Pancreas (tissue), 10 donors: ENCODE measurements at places on chromosomes 5 and 9. TPM values are rescaled to one million over a fixed set of nuclear protein-coding genes. Genes with fewer than 3 reads are reported as not detected.
A peak's percentile ranks its signal among the peaks of the same experiment; 100 is the strongest.

NUTM2G gene
- not detected for total RNA-seq

GARNL3 gene
- 2.3 TPM for total RNA-seq

DNA sequence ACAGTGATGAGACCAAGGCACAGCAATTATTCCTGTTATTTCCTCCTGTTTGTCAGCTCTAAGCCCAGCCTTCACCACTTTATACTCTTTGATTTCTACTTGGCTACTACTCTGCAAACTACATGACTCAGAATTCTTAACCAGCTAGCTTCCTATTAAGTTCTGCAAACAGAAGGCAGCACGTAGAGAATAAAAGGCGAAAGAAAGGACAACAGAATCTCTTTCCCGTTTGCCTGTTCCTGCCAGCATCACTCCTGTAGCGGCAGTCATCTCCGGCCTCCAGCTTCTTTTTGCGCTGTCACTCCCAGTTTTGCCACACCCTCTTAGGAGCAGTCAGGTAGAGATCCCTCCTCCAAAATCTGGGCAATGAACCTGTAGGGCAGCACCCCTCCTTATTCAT, 29.9 kb downstream of the DPYSL3 start:
- peak overlapping the region; percentile 33 for H3K27ac ChIP-seq
- no peaks in the 10 kb centered on the region for H3K36me3 ChIP-seq
- DNase-seq, result no peak
- H3K4me3 ChIP-seq, result no peak overlapping the region
- no peaks in the 10 kb centered on the region for H3K27me3 ChIP-seq

GRCh38 chr5:34843497-34843896, 4.5 kb downstream of the TTC23L start:
- no peak overlapping the region for H3K4me3 ChIP-seq
- no peaks in the 10 kb centered on the region for H3K36me3 ChIP-seq
- peaks cover under 1% of the 10 kb centered on the region for H3K4me1 ChIP-seq
- H3K27ac ChIP-seq, result no peak overlapping the region
- H3K27me3 ChIP-seq, result no peaks in the 10 kb centered on the region

MAP1B gene
- total RNA-seq, result 14.8 TPM

DNA sequence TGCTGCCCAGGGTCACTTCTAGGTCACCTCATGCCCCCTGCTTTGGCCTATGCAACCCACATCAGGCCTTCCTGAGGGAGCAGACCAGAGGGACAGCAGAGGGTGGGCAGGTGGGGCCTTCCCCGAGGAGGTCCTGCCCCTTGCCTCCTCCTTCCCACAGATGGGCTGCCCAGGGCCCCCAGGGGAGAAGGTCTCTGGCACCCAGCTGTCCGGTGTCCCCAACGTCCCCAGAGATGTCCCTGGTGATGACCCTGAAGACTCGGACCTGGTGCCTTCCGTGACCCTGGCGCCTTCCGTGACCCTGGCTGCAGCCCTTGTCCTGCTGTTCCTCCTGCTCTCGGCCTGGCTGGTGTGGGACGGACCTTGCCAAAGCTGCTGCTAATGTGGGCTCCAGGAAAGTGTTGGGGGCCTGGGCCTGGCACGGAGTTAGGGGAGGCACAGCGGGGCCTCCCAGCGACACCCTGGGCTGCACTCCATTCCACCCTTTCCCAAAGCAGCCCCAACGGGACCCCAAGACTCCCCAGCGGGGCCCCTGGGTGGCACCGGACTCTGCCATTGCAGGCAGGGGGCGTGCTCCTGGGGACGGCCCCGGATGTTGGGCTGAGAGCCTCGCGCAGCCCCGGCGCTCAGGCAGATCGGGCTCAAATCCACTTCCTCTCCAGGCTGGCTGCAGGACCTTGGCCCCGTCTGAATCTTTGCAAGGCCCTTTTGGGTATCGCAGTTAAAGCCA, 6.8 kb upstream of the SLC2A6 start:
- no peaks in the 10 kb centered on the region for H3K4me1 ChIP-seq
- no peak overlapping the region for H3K27ac ChIP-seq
- no peaks in the 10 kb centered on the region for H3K27me3 ChIP-seq
- no peak overlapping the region for H3K4me3 ChIP-seq
- peak; percentile 15 for DNase-seq

RAD23B gene
- total RNA-seq, result 50.3 TPM

GRCh38 chr9:79578891-79579290, 7.1 kb downstream of the TLE4 start:
- H3K4me1 ChIP-seq, result peaks cover 7% of the 10 kb centered on the region
- no peaks in the 10 kb centered on the region for H3K36me3 ChIP-seq
- DNase-seq, result no peak
- no peak overlapping the region for H3K4me3 ChIP-seq

GRCh38 chr9:86751207-86751606, 196.1 kb downstream of the GAS1 start:
- H3K36me3 ChIP-seq, result no peaks in the 10 kb centered on the region
- no peaks in the 10 kb centered on the region for H3K4me1 ChIP-seq
- H3K4me3 ChIP-seq, result no peak overlapping the region

DNA sequence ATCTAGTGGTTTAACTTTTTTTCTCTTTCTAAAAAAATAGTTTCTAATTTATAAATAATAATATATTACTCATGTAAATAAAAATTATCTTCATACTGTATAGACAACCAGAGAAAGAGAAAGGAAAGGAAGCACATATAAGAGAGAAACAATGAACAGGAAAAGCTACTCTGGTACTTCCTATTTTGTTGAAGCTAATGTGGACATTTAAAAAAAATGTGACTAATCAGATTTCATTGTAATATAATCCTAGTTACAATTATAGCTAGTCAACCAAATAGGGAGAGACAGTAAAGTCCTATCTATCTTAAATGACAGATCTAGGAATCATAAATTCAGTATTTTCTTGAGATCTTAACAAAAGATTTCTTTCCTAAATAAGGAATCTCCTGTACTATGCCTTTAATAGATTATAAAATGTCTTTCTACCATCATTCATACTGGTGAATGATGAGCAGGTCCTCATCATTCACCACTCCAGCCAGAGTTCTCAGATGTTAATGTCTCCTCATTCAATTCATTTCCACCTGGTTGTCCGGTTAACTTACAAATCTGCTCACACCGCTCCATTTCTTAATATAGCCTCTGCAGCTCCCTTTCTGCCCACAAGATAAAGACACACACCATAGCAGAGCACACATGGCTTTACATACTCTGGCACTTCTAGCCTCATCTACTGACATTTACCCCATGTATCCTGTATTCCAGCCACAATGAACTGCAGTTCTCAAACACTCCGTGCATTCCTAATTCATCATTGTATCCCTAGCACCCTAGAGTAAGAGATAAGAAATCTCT, 30.9 kb downstream of the ZFR start:
- no peaks in the 10 kb centered on the region for H3K4me1 ChIP-seq
- H3K27ac ChIP-seq, result no peak overlapping the region
- H3K36me3 ChIP-seq, result no peaks in the 10 kb centered on the region
- DNase-seq, result no peak
- no peaks in the 10 kb centered on the region for H3K27me3 ChIP-seq
